ENCODE measurements at places on chromosomes 5 and 9.

DNA sequence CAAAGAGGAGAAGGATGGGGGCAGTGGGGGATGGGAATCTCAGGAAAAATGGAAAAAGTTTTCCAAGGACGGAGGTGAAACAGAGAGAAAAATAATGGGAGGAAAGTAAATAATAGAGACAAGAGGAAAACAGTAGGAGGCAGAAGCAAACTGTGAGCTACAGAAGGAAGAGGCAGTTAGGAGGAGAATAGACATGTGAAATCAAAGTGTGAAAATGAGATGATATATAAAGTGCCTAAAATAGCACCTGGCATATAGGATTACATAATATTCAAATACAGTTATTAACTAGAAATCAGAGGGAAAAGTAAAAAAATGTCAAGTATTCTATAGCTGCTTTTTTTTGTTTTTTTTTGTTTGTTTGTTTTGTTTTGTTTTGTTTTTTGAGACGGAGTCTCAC, 44.0 kb upstream of the PLIN2 start:
- no peak for DNase-seq

- DNase-seq: peak; percentile 79
These were observed at the start of gene CCT5 for GRCh38 chr5:10249948-10250805. TSS of gene CCT5 (plus strand) at chr5:10250280. CDS start at chr5:10250341, 61 bp downstream.

DNA sequence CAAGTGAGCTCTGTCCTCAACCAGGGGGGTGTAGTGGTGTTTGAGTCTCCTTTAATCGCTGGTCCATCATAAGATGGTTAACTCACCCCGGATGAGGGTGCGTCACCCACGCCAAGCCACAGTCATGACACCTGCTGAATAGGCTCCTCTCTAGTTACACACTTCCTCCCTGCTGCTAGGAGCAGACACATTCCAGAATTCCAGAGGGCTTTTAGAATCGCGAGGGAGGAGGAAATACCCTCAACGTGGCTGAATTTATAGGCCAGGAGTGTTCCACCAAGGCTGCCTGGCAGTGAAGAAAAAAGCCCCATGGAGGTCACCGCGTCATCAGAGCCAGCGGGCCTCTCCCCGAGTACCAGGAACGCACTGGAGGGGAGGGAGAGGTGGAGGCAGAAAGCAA, 5.1 kb downstream of the GLRX start:
- DNase-seq: peak; percentile 26

GRCh38 chr9:69153707-69154521, 20.2 kb upstream of the TJP2 start:
- DNase-seq: no peak

- DNase-seq: no peak
These were observed 114.5 kb upstream of the SPRY4 start for GRCh38 chr5:142439207-142439860.

- DNase-seq: no peak
These were observed 31.5 kb downstream of the GOLGA2 start for GRCh38 chr9:128244091-128244836.

DNA sequence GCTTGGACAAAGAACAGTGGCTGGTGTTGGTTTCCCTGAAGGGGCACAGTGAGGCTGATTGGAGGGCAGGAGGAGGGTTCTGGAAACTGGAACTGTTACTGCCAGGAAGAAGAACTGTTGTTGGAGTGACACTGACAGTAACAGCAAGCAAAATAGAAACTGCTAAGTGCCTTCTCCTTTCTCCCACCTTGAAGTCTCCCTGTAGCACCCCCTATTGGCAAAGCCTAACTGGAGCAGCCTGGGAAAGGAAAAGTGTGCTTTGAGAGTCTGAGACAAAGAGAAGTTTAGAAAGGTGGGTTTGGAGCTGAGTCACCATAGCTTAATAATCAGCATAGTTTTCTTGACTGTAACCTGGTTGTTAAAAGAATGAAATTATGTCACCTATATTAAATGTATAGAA, 2.5 kb upstream of the TMEM174 start:
- DNase-seq: no peak

GRCh38 chr5:142082182-142082781, 26.3 kb upstream of the NDFIP1 start:
- DNase-seq: no peak

DNA sequence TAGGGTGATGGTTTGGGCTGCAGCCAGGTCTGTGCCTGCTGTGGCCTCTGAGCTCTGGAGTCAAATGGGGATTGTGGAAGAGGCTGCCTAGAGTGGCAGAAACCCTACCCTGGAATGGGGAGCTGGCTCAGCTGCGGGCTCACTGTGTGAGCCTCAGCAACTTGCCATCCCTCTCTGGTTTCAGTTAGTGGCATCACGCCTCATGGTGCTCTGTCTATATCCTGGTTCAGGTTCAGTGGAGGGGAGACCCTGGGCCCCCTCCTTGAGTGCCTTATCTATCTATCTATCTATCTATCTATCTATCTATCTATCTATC, 132.6 kb downstream of the PHF2 start:
- DNase-seq: no peak

DNA sequence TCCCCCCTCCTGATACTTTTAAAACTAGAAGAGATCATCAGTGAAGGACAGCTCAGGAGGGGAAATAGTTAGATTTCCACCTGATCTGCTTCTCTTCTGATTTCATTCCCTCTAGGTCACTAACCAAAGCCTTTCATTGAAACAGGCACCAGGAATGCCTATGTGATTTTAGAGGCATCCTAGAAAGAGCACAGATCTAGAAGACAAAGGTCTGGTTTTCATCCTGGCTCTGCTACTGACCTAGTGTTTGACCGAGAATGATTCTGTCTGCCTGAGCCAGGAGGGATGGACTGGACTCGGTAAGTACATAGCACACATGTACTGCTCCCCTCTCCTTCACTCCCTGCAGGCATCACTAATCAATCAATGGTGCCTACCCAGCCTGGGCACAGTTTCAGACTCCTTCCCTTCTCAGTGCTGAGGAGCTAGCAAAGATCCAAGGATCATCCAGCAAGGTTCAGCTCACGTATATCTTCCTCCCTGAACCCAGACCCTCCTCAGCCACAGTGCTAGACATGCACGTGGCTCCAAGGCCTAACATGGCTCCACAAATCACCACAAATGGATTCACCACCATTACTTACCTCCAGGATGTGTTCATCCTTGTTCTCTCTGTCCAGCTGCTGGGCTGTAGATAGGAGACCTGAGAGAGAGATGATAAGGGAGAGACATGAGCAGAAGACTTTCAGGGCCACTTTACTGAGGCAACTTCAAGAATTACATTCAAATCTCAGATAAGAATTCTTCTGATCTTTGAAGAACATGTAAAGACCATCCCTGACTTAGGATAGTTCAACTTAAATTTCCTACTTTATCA, 35.2 kb downstream of the FAT2 start:
- no peak for DNase-seq

DNA sequence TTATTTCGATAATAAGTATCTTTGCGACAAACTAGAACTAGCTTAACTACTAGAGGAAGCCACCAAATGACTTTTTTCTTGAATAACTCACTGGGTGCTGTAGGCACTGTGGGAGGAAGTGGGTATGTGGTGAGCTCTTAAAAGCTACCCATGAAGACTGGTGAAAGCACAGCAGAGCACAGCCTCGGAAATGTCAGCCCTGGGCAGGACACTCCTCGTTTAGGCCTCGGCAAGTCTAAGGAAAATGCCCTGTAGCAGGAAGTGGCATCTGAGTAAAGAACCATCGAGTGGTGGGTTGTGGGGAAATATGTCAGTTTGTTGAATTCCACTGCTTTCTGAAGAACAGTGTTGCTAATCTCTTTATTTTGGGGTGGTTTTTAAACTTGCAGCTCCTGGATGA, 44.0 kb upstream of the NCS1 start:
- peak; percentile 69 for DNase-seq

GRCh38 chr5:65776441-65777141, 54.6 kb downstream of the NLN start:
- DNase-seq: no peak

DNA sequence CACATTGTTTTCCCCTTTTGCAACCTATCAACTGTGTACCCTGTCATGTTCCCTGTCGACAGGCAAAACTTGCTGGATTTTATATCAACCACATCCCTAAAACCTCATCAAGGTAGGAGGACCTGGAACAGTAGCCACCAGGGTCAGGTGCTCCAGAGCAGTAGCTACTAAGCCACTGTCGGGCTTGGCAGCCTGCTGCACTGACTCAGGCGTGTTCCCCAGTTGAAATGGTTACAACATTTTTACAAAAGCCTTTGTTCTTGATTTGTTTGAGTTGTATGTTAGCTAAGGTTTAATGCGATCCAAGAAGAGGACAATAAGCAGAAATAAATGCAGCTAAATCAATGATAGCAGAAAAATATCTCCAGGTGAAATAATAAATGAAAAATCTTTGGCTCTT, 407.4 kb upstream of the TLE4 start:
- no peak for DNase-seq

DNA sequence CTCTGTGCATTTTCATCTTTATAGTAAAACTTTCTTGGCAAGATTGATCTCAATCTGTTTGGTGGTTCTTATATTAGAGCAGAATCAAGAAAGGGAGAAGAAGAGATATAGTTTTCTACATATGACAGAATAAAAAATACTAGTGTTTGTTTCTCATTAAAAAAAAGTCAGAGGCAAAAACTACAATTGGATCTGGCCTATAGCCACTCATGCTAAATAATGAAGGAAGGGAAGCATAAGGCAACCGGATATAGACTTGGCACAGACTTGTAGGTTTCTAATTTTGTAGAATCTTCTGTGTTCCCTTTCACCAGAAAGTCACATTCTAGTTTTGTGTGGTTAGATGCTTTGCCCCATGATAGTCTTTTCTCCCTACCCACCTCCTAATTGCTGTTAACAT, 306.2 kb downstream of the PIK3R1 start:
- no peak for DNase-seq

GRCh38 chr5:179160584-179160983, 100.4 kb downstream of the ZNF354C start:
- no peak for DNase-seq

DNA sequence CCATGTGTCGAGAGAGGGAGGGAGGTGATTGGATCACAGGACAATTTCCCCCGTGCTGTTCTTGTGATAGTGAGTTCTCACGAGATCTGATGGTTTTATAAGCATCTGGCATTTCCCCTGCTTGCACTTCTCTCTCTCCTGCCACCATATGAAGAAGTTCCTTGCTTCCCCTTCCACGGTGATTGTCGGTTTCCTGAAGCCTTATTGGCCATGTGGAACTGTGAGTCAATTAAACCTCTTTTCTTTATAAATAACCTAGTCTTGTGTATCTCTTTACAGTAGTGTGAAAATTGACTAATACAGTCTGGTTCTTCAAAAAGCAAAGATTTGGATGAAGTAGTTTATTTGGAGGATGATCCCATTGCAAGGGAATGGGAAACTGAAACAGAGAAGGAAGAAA, 11.3 kb upstream of the MIER3 start:
- DNase-seq: no peak

GRCh38 chr5:34843497-34843896, 4.5 kb downstream of the TTC23L start:
- DNase-seq: no peak

GRCh38 chr5:2381861-2382260, 369.6 kb downstream of the IRX2 start:
- no peak for DNase-seq

GRCh38 chr5:32249668-32250067, 63.1 kb downstream of the MTMR12 start:
- no peak for DNase-seq

DNA sequence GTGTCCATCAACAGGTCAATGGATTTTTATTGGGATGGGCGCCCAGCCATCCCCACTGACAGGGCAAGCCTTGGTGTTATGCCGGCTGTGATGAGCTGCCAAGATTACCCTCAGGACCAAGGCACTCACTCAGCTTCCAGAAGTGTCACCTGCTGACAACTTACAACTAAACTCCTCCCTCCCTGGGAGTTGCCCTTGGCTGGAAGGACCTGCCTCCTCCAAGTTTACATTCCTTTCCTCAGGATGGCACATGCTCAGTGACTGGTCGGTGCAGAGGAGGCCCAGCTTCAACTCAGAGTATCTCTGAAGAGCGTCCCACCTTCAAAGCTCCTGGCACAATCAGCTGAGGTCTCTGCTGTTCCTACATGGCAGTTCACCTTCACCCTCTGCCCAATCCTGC, 52.5 kb upstream of the ZBTB43 start:
- DNase-seq: no peak

GRCh38 chr9:72199238-72199637, 50.0 kb downstream of the GDA start:
- DNase-seq: no peak

- DNase-seq: no peak
These were observed 534.5 kb downstream of the BNC2 start for GRCh38 chr9:16335788-16336580.

DNA sequence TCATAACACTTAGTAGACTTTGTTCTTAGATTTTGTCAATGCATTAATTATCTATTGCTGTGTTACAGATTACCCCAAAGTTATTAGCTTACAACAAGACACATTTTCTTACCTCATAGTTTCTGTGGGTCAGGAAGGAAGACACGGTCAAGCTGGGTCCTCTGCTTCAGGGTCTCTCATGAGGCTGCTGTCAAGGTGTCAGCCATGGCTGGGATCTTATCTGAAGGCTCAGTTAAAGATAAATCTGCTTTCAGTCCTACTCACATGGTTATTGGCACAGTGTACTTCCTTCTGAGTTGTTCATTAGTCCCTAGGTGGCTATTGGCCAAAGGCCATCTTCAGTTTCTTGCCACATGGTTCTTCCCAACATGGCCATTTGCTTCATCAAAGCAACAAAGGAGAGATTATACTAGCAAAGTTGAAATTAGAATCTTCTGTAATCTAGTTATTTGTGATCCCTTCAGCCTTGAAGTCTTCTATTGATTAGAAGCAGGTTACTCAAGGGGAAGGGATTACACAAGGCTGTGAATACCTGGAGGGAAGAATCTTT, 25.2 kb downstream of the TDRD7 start:
- no peak for DNase-seq

DNA sequence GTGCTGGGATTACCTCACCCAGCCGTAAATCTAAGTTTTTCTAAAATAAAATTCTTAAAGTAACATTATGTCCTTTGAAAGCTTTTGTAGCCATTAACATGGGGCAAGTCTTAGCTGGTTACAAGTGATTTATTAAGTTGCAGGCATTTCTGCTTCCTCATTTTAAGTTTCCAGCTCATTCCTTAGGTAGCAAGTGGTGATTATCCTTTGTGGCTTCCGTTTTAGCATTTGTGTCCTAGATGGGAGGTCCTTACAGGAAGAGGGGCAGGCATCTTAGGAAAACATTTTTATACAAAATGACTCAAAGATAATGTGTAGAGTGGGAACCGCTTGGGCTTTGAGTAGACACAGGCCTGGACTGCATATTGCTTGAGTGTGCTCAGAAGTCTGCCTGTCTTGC, 35.0 kb upstream of the ROPN1L start:
- no peak for DNase-seq

- no peak for DNase-seq
These were observed 110.5 kb downstream of the SV2C start for GRCh38 chr5:76193635-76194034.

DNA sequence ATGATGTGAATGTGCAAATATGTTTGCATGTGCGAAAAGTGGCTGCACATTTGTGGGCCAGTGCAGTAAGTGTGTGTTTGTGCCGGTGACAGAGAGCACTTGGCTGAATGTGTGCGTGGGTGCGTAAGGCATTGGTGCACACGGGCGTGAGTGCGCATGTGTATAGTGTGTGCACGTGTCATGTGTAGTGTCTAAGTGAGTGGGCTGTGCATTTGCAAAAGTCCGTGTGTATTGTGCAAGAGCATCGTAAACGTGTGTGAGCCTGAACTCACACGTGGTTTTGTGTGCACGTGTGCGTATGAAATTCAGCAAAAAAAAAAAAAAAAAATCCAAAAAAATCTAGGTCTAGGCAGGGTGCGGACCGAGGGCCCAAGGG, 6.5 kb upstream of the EBF1 start:
- no peak for DNase-seq

- no peak for DNase-seq
These were observed 8.8 kb upstream of the N4BP3 start for GRCh38 chr5:178104492-178104891.

All from stimulated activated CD8-positive, alpha-beta memory T cell treated with anti-CD3 and anti-CD28 coated beads, Interleukin-15, amount 100 ng/mL, for 4 hours (primary cell).